NCI-H1930 (cell line): ENCODE measurements at places on chromosomes 3 and 15.

DNA sequence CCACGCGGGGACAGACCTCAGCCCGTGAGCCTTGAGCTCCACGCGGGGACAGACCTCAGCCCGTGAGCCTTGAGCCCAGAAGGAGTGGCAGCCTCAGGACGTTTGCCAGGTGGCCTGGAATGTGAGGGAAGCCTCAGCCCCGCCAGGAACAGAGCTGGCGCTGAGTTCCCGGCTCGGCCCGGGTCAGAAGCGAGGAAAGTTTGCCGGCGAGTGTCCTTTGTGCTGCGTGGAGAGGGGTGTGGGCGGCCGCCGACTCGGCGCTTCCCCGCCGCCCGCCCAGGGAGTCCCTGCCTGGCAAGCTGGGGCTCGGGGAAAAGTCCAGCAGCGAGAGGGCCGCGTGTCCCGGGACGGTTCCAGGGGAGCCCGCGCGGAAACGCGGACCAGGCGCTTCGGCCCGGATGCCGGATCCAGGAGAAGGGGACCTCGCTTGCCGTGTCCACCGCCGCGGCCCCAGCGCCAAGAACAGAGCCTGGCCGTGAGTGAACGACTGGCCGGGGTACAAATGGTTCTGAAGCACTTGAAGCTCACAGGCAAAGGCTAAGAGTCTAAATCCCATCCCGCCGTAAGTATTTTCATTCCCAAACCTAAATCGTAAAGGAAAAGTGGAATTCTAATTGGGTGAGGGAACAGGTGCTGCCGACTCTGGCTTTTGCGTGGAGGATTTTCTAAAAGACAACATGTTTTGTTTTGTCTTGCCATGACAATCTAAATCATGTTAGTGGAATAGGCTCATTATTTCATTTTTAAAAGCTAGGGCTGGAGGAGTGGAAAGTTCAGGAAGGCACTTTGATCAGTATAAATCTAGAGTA lies 1.7 kb downstream of the LRRN1 start:
- no peak for DNase-seq

DNA sequence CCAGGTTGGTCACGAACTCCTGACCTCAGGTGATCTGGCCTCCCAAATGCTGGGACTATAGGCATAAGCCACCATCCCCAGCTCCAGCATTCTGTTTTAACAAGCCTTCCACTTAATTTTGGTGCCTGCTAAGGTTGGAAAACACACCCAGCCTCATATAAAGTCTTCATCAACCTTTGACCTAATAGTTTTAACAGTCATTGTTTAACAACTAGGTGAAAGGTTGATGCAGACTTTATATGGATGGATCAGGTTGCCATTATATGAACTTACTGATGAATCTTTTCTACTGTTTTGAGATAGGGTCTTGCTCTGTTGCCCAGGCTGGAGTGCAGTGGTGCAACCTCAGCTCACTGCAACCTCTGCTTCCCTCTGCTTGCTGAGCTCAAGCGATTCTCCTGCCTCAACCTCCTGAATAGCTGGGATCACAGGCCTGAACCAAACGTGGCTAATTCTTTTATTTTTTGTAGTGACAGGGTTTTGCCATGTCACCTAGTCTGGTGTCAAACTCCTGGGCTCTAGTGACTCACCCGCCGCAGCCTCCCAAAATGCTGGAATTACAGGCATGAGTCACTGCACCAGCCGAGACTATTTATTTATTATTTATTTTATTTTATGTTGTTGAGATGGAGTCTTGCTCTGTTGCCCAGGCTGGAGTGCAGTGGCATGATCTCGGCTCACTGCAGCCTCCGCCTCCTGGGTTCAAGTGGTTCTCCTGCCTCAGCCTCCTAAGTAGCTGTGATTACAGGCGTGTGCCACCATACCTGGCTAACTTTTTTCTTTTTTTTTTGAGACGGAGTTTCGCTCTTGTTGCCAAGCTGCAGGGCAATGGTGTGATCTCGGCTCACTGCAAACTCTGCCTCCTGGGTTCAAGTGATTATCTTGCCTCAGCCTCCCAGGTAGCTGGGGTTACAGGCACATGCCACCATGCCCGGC lies 3.1 kb upstream of the RPAP1 start:
- DNase-seq, result no peak

DNA sequence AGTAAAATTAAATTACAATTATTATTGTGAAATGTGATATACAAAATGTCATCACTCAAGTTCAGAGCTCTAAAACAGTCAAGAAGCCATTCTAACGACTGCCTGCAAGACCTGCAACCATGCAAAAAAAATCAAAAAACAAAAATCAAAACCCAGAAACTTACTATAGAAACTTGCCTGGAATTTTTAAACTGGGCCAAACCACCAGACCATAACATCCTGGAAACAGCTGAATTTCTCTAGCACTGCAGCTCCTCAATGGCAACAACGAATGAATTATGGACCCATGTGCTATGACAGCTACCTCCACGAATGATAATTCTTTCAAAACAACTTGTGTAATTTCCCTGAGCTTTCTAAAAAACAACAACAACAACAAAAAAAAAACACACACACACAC lies 130.0 kb upstream of the KCNMB2 start:
- no peak for DNase-seq

DNA sequence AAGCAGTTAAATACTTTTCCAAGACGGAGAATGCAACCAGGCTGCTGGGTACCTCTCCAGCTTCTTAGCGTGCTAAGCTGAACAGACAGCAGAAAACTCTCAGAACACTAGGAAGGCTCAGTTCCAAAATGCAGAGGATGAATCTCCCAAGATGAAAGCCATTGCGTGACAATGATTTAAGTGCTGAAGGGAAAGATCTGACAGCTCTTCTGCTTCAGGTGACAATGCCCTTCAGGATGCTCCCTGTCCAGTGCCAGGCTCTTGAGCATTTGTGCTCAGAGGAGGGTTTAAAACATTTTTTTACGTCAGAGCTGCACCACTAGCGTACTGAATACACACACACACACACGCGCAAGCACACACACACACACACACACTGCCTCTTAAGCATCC lies 26.3 kb downstream of the ARHGEF3 start:
- DNase-seq, result no peak

DNA sequence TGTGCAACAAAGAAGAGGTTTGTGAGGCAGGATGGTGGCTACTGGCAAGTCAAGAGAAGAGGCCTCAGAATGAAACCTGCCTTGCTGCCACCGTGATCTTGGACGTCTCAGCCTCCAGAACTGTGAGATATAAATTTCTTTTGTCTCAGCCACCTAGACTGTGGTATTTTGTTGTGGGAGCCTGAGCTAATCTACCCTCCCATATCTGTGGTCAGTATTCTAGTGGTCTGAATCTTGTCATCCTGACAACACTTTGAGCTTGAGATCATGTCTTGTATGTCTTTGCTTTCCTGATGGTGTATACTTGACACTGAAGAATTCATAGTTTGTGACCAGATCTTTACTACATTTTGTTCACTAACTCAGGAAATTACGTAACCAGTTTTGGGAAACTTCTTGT lies 240.6 kb upstream of the GOLIM4 start:
- DNase-seq, result no peak

GRCh38 chr15:63891079-63891767 lies 57.5 kb upstream of the HERC1 start:
- DNase-seq, result peak; percentile 42

- DNase-seq, result no peak
Measured at GRCh38 chr3:62688050-62688449, 187.2 kb downstream of the CADPS start.

DNA sequence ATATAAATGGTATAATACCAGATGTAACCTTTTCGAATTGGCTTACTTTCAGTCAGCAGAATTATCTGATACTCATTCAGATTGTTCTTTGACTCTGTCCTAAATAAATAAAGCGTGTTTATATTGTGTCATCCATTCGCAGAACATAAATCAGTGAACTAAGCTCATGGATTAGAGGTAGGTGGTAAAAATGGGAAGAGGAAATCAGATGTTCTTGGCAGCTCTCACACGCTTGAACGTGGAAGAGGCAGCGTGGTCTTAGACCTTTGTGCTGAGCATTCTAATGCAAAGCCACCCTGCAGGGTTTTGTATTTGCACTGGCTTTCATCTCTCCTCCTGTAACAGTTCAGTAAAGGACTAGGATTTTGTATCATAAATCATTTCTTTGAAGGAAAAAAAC lies 441.4 kb downstream of the GABRG3 start:
- DNase-seq, result no peak

- no peak for DNase-seq
Measured at GRCh38 chr3:106542101-106542769, 673.4 kb upstream of the CBLB start.

GRCh38 chr15:58490086-58490887 lies 58.5 kb downstream of the LIPC start:
- DNase-seq, result no peak

DNA sequence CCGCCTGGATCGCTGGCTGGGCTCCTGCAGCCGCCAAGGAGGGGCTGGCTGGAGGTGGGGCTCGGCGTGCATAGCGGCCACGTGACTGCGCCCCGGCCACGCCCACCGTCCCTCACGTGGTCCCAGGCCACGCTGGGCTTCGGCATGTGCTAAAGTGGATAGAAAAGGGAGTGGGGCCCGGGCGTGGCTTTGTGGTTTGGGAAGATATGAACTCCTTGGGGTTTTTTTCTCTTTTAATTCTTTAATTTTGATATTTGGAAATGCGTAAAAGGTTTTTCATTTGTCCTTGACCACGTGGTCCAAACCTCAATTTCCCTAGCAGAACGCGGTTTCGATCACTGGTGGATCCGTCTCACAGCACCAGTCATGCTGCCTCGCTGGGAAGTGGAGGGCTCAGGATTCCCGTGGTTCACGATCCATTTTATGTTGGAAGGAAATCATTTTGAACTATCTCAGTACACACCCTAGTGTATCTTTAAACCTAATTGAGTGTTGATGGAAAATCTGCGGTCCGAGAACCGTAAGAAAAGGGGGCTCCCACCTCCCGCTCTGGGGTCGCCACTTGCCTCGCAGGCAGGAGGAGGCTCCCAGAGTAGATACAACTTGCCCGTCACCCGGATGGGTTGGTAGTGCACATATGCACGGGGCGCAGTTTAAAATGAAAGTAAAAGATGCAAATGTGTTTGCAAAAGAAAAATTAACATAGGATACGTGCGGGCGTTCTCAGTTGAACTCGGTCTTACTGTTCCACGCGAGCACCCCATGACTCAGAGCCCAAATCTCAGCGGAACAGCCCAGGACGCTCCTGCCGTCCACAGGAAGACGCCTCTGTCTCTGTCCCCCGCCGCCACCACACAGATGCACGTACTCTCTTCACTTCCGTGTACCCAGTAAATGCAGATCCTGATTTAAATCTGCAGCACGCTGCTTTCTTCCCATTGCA lies 141.9 kb downstream of the PGPEP1L start:
- peak; percentile 10 for DNase-seq

DNA sequence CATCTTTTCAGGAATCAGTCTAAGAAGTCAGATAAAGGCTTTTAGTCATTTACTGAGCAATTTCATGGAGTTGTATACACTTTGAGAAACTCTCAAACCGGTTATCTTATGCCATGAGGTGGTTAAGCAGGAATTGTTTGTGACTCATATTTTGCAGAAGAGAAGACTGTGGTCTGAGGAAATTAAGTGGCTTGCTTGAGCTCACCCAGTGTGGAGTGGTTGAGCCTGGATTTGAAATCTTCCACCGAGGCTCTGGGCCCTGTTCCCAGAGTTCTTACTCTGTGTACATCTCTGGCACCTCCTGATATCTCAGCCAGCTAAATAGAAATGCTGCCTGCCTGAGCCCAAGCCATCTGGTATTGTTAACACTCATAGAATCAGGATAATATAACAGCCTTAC lies 37.8 kb upstream of the BCL6 start:
- no peak for DNase-seq

DNA sequence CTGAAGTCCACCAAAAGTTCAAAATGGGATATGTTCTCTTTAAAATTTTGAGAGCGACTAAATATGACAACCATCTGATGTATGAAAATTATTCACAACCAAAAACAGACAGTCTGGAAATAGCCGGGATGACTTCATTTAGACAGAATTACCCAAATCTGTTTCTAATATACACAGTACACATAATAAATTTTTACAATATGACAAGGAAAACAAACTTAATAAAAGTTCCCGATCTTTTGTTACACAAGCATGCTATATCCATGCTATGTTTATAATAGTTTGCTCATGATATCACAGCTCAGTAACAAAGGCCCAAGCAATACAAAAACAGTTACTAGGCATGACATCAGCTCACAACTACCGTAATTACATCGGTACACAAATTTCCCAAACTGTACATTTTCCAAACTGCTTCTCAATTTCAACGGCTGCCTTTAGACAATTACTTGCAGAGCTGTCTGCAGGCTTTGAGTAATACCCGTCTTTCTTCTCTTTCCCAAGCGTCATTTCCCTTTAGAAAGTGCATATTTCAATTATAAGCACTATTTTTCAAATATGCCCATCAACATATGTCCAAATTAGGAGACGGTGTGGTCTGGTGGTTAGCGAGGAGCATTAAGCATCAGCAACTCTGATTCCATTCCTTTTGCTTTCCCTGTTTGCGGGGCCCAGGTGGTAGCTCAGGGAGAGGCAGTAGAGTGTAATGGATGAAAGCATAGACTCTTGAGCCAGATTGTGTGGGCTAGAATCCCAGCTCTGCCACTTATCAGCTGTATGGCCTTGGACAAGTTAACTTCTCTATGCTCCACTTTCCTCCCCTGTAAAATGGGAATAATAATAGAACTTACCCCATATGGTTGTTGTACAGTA lies 481.2 kb downstream of the FOXP1 start:
- DNase-seq, result peak; percentile 69

DNA sequence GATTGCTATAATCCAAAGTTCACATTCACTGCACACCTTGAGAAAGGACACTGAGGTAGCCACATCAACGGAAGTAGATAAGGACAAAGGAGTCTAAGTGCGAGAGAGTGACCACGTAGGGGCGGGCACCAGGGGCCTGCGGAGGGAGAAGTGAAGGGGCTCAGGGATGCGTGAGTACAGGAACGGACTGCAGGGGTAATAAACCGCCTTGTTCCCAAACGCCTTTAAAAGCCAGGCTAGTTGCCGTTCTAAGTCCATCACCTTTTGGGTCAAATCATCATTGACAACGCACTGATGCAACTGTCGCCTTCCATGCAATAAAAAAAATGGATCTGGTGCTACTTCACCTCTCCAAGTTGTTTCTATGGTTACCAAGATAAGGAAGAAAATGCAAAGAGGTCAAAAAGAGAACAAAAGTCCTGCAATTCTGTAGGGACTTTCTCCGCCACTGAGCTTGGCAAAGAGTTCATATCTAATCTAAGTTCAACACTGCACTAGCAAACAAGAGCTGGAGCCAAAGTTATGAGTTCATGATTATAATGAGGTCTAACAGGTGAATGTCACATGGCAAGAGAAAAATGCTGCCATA lies 32.6 kb upstream of the ATP11B start:
- DNase-seq, result no peak
